Kasumi-1 (cell line): ENCODE measurements at places on chromosomes 7 and 10.
A peak's percentile ranks its signal among the peaks of the same experiment; 100 is the strongest.

DNA sequence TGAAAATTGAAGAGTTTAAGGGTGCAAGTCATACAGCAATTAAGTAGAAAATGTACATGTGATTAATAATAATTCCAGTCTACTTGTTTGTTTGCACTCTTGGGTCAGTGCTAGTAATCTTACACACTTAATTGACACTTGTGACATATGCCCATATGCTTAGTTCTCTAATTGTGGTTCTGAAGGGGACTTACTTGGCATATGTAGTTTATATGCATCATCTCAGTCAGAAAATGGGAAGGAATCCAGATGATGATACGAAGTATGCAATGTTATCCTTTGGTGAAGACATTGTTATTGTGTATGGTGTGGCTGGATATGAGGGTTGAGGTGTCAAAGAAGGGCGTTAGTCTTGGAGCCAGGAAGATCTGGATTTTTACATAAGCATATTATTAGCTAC, 193.5 kb upstream of the HDAC9 start:
- no peak for DNase-seq

- DNase-seq, result no peak
Measured at GRCh38 chr7:120919466-120919865, 31.1 kb upstream of the ING3 start.

- DNase-seq, result no peak
Measured at GRCh38 chr10:132849546-132850031, 63.6 kb upstream of the NKX6-2 start.

DNA sequence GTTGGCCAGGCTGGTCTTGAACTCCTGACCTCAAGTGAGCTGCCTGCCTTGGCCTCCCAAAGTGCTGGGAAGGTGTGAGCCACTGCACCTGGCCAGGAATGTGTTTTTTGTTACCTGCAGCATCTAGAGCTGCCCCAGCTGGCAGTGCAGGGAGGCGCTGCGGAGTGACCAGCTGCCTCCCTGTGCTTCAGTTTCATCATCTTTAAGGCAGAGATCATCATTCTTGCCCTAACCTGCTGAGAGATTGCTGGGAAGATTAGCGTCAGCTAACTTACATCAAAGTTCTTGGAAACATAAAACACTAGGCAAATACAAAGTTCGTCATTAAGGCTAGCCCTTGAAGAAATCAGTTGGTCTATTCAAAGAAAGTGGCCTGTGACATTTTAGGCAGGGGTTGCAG, 2.3 kb downstream of the ZNF282 start:
- no peak for DNase-seq

DNA sequence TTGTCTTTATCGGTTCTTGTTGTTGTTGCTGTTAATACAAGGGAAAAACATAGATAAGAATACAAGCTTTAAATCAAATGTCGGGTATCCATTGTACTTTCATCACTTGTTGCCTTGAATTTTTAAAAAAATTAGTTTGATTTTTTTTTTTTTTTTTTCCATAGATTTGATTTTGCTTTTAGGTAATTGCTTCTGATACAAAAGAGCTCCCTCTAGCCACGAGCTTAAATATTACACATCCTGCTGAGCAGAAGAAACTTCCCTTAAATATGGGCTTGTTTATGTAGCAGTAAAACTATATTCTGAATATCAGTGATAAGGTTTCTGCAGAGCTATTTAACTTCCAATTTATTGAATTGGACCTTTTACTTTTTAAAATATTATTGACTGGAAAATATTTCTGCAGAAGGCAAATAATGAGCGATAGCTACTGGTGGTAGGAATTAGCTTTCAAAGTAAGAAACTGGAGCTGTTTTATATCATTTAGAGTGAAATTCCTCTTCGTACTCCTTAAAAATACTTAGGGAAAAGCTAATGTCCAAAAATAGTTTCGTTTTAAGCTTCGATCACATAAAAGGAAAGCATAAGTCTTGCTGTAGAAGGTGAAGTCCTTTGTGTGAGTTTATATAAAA, 216.9 kb downstream of the POLR1F start:
- peak; percentile 12 for DNase-seq

DNA sequence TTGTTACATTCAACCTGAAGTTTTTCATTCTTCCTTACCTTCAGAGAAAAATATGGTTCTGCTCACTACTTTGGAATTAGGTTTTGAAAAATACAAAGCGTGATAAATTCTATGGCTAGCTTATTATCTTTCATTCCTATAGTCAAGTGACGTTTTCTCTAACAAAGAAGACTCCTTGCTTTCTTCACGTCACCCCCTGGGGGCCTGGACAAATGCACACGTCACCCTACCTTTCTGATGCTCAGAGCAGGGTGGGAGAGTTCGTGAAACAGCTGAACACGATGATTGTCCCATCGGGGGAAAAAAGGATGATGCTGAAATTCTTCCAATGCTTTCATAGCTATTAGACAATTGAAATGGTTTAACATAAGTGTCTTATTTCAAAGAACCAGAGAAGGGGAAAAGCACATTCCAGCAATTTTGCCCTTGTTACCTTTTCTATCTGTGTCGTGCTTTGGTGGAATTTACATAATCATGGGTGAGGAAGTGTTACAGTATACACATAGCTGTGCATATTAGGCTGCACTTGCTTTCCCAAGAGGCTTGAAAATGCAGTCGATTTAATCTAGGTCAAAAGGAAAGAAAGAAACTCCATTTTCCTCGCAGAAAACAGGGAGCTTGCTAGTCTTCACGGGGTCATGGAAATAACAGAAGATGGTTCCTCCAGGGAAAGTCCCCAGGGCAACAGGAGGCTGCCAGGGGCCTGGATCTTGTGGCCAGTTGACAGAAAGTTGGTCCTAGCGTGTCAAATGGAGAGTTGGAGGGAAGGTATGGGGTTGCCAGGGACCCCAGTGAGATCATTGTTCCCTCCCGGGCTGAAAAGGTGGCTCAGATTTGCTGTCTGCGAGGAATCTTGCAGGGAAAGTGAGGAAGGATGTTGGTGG, 189.2 kb downstream of the CELF2 start:
- DNase-seq, result no peak
